Activated gamma-delta T cell treated with anti-CD3 and anti-CD28 coated beads, Interleukin-2, amount 50 U/mL, for 16 hours (primary cell): ENCODE measurements at places on chromosomes 5 and 9.

GRCh38 chr5:149636191-149636860 lies 55.0 kb downstream of the ARHGEF37 start:
- DNase-seq = no peak

GRCh38 chr5:154520861-154521453 lies 42.9 kb upstream of the HAND1 start:
- no peak for DNase-seq

GRCh38 chr5:154858972-154859871 lies 795 bp downstream of the CNOT8 start:
- no peak for DNase-seq

GRCh38 chr5:180083529-180084060 lies 12.0 kb upstream of the RNF130 start:
- no peak for DNase-seq

GRCh38 chr9:129131300-129132145 lies 20.3 kb downstream of the PTPA start:
- peak; percentile 76 for DNase-seq

GRCh38 chr5:158812408-158812807 lies 287.3 kb downstream of the EBF1 start:
- DNase-seq = peak; percentile 29

- no peak for DNase-seq
These were observed 6.5 kb upstream of the FAM78A start for GRCh38 chr9:131282688-131283422.
